ENCODE measurements at places on chromosomes 11 and 22. TPM values are rescaled to one million over a fixed set of nuclear protein-coding genes. Genes with fewer than 3 reads are reported as not detected.

- peaks cover 14% of the 10 kb centered on the region for H3K4me1 ChIP-seq
- H3K36me3 ChIP-seq = no peaks in the 10 kb centered on the region
- H3K27me3 ChIP-seq = no peaks in the 10 kb centered on the region
- no peak overlapping the region for H3K4me3 ChIP-seq
These were observed 75.4 kb upstream of the KCNQ1OT1 start for GRCh38 chr11:2775083-2775625.

DNA sequence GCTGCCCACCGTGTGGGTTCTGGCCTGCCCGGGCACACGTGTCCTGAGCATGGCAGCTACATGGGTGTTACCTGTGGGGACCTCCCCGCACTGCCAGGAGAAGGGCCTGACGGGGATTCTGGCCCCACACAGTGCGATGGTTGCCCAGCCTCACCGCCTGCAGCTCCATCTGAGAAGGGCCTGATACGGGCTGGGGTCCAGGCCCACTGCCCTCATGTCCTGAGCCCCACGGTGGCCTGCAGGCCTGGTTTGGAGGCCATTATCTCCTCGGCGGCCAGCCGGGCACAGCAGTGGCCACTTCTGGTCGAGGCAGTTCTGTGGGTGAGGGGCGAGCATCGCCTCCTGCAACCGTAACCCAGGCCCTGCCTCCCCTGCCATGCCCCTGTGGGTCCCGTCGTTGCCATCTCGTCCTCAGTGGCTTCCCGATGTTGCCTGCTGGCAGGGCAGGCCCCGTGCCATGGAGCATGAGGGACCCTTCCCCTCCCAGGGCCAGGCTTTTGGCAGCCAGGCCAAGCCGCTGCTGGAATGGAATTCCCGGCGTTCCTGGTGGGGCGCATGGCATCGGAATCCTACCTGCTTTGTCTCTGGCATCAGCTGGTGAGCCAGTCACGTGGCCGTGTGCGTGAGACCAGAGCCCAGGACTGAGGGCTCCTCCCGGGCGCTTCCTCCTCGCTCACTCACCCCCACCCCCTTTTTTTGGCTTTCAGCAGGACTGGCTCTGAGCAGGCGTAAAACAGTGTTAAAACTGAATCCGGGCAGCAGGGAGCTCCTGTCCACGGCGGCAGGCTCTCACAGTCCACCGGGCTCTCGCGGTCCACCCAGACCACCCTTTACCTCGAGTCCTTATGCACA is 71.9 kb upstream of the PPARA start:
- H3K36me3 ChIP-seq = no peaks in the 10 kb centered on the region
- DNase-seq = no peak
- no peak overlapping the region for H3K27ac ChIP-seq
- peaks cover 7% of the 10 kb centered on the region for H3K4me1 ChIP-seq
- no peak overlapping the region for H3K4me3 ChIP-seq

DNA sequence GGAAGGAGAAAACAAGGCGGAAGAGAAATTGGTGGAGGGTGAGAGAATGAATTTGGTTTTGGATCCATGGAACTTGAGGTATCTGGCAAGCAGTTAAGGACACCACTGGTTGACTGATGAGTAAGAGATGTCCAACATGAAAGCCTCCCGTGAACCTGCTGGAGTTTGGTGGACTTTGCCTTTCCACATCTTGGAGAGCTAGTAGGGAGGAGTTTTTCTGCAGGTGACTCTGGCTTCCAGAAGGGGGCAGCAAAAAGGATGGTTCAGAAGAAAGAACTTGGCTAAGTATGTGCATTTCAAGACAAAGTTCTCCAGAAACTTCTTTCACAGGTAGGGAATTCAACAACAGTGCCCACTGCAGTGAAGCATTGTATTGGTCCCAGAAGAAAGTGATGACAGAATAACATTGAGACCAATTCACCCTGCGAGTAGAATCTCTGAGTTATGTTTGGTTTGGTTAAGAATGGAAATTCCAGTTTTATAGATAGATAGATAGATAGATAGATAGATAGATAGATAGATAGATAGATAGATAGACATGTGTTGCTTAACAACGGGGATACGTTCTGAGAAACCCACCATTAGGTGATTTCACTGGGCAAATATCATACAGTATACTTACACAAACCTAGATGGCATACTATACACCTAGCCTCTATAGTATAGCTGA is 28.5 kb downstream of the DCDC1 start:
- peaks cover 23% of the 10 kb centered on the region for H3K27me3 ChIP-seq
- no peaks in the 10 kb centered on the region for H3K4me1 ChIP-seq
- no peaks in the 10 kb centered on the region for H3K36me3 ChIP-seq
- DNase-seq = peak; percentile 2

DNA sequence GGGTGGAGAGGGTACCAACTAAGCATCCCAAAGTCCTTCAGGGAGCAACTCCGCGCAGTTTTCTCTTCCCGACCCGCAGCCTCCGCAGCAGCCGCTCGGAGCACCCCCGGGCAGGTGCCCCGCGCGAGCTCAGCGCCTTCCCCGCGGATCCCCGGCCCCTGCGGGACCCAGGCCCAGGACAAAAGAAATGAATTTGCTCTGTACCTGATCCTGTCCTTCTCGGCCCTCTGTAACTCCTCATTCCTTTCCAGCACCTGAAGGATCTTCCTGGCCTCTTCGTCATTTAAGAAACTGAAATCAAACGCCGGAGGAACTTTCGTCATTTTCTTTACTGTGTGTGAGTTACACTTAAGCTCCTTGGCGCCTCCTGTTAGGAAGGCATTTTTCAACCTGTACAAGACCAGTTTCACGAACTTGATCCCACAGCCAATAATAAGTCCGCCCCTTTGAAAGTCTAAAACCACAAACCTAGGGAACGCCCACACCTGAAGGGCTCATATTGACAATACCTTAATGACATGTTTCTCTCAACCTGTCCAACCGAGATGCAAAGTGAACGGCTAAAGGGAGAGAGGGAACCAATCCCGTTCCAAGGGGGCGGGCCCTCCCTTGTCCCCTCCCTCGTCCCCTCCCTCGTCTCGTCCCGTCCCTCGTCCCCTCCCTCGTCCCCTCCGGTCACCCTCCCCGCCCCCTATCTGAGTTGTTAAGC is at the start of gene EXPH5:
TSS of gene EXPH5 (minus strand) at position 555 of the 709 bp plus-strand sequence. CDS start at position 323, 232 bp downstream.
- peak; percentile 94 for DNase-seq
- peak within 1 kb of the TSS; percentile 90 for H3K4me3 ChIP-seq
- peaks cover 18% of the 10 kb centered on the region for H3K27me3 ChIP-seq
- peak within 1 kb of the TSS; percentile 82 for H3K27ac ChIP-seq
- no peaks in the 10 kb centered on the region for H3K36me3 ChIP-seq
- peaks cover 17% of the 10 kb centered on the region for H3K4me1 ChIP-seq

- DNase-seq = no peak
- peaks cover 2% of the 10 kb centered on the region for H3K27me3 ChIP-seq
- H3K36me3 ChIP-seq = no peaks in the 10 kb centered on the region
- no peaks in the 10 kb centered on the region for H3K4me1 ChIP-seq
- no peak overlapping the region for H3K27ac ChIP-seq
- no peak overlapping the region for H3K4me3 ChIP-seq
These were observed 119.6 kb upstream of the BLID start for GRCh38 chr11:122235615-122236014.

GRCh38 chr11:29190313-29190712 is 826.5 kb downstream of the KCNA4 start:
- H3K27me3 ChIP-seq = no peaks in the 10 kb centered on the region
- H3K4me3 ChIP-seq = no peak overlapping the region
- H3K4me1 ChIP-seq = no peaks in the 10 kb centered on the region

DNA sequence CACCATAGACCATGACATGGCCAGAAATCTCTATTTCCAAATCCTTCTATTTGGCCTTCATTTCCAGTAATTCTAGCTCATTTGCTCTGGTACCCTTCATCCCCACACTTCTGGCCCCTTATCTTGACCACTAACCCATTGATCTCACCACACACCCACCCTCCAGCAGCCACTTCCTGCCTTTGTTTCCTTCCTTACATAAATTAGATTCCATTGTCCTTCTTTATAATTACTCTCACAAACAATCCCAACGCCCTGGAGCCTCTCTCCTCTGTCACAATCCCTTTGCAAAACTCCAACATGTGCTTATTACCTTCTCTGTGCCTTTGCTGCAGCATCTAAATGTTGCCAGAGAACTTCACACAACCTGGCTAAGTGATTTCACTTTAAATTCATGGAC is 14.8 kb downstream of the APLNR start:
- H3K4me1 ChIP-seq = no peaks in the 10 kb centered on the region
- no peak overlapping the region for H3K4me3 ChIP-seq
- DNase-seq = no peak
- H3K27me3 ChIP-seq = peaks cover 6% of the 10 kb centered on the region
- no peaks in the 10 kb centered on the region for H3K36me3 ChIP-seq
- no peak overlapping the region for H3K27ac ChIP-seq

GRCh38 chr22:50672471-50673230 is at the start of gene SHANK3:
SHANK3 (plus strand) TSS chr22:50672823.
- H3K4me1 ChIP-seq = peaks cover 9% of the 10 kb centered on the region
- DNase-seq = no peak
- H3K27ac ChIP-seq = no peak within 1 kb of the TSS
- H3K36me3 ChIP-seq = no peaks in the 10 kb centered on the region
- peaks cover 30% of the 10 kb centered on the region for H3K27me3 ChIP-seq

GRCh38 chr11:128963744-128964325 is 21.2 kb upstream of the TP53AIP1 start:
- H3K4me1 ChIP-seq = peaks cover 31% of the 10 kb centered on the region
- H3K4me3 ChIP-seq = no peak overlapping the region
- H3K27ac ChIP-seq = no peak overlapping the region
- DNase-seq = no peak

GRCh38 chr22:24156141-24156912 is 25.0 kb upstream of the SUSD2 start:
- H3K36me3 ChIP-seq = peaks cover 9% of the 10 kb centered on the region
- H3K4me1 ChIP-seq = peaks cover 89% of the 10 kb centered on the region
- DNase-seq = peak; percentile 83
- H3K27me3 ChIP-seq = no peaks in the 10 kb centered on the region
- peak overlapping the region; percentile 74 for H3K4me3 ChIP-seq

DNA sequence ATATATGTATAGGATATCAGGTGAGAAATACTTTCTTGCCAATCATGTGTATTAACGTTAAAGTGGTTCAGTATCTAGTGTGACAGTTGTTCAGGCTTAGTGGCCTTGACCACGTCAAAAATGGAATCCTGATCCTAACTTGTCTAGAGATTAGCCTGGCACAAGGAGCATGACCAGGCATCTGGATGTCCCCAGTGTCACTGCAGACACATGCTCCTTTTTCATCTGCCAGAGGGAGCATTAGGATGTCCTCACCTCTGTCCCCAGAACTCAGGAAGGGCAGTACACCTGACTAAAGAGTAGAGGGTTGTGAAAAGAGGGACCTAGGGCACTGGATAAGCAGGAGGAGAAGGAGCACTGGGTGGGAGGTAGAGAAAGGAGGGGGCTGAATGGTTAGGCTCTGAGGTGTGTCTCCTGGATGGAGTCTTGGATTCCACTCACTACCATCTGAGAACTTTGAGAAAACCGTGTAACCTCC is 40.9 kb upstream of the GGTLC2 start:
- no peaks in the 10 kb centered on the region for H3K4me1 ChIP-seq
- H3K4me3 ChIP-seq = no peak overlapping the region
- no peak for DNase-seq
- peaks cover 3% of the 10 kb centered on the region for H3K27me3 ChIP-seq
- H3K27ac ChIP-seq = no peak overlapping the region
- no peaks in the 10 kb centered on the region for H3K36me3 ChIP-seq

DNA sequence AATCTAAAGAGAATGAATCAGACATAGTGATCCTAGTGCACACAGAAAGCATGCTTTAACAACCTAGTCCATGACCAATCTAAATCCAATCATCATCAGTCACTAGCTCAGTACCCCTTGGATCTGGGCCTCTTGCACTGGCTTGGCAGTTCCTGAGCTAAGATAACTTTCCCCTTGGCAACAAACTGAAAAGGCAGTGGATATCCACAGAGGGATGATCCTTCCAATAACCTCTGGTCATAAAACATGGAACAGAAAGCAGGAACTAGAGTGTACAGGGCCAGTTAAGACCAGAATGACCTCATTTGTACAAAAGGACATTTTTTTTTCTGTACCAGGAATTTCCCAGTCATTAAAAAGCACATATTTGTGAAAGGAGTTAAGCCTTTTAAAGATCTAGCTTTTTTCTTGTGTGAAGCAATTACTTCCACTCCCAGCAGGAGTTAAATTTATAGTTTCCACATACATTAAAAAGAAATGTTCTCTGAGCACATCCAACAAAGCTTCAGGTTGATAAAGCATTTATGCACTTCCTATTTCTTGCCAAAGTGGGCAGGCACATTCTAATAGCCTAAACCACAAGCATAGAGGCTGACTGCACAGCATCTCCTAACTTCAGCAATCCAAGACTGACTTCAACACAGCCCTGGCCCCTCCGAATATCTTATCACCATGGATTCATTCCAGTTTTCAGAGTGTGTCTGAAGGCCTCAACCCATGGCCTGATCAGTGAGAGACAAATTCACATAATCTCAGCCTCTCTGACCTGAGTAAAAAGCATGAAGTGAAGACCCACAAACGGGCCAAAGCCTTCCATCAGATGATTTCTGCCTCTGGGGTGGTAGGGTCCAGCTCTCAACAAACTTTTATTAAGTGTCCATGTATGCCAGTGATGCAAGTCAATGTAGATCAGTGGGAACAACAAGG is 29.9 kb downstream of the GUCY1A2 start:
- H3K27ac ChIP-seq = no peak overlapping the region
- no peaks in the 10 kb centered on the region for H3K36me3 ChIP-seq
- H3K4me1 ChIP-seq = no peaks in the 10 kb centered on the region
- H3K4me3 ChIP-seq = no peak overlapping the region

- DNase-seq = no peak
- H3K4me3 ChIP-seq = no peak overlapping the region
- no peaks in the 10 kb centered on the region for H3K36me3 ChIP-seq
- H3K27ac ChIP-seq = no peak overlapping the region
These were observed 89.8 kb upstream of the ZC3H12C start for GRCh38 chr11:110003426-110003825.

DNA sequence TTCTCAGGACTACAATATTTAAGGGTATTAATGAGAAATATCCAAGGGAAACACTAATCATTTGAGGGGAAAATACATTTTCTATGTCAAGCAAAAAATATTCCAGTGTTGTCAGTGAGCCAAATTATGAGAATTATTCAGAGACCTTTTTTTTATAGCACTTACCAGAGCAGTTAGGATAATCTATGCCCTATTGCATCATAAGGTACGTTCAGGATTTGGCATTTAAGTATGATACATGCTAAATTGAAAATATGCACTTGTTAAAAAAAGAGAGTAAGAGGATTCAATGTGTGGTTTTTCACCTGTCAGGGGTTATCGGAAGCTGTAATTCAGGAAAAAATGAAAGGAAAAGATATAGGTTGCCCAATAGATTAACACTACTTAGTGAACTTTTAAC is 17.2 kb upstream of the MPPED2 start:
- no peaks in the 10 kb centered on the region for H3K36me3 ChIP-seq
- H3K4me1 ChIP-seq = no peaks in the 10 kb centered on the region
- H3K27ac ChIP-seq = no peak overlapping the region
- no peak overlapping the region for H3K4me3 ChIP-seq

The GPR83 gene
- 0.11 TPM for total RNA-seq

The VSIG10L2 gene
- not detected for total RNA-seq

The BIRC3 gene
- total RNA-seq = 108 TPM

The RFPL2 gene
- not detected for total RNA-seq

The TPBGL gene
- 0.20 TPM for total RNA-seq

The OR5B21 gene
- not detected for total RNA-seq

The LDHAL6A gene
- not detected for total RNA-seq

The NNMT gene
- not detected for total RNA-seq

Data from activated CD8-positive, alpha-beta T cell treated with anti-CD3 and anti-CD28 coated beads for 36 hours (primary cell).